ENCODE measurements at places on chromosomes 1 and 21. TPM values are rescaled to one million over a fixed set of nuclear protein-coding genes. Genes with fewer than 3 reads are reported as not detected.
A peak's percentile ranks its signal among the peaks of the same experiment; 100 is the strongest.

Gene SLC25A34
- 15.7 TPM for total RNA-seq

Gene CTSE
- total RNA-seq, result 26.1 TPM

DNA sequence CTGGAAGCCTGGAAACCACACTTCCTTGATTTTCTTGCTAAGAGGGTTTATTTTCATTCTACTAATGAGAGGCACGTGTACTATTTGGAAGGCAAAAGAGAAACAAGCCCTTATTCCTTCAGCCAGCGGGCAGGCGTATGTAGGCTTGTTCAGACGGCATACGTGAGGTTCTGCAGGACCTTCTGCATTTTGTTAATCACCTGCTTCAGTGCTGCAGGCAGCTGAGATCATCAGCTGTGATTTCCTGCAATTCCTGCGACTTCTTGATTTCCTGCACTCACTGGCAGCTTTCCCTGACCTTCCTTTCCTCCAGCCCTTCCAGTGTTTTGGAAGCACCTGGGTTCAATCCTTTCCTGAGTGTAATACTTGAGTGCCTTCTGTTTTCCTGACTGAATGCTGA, 43.4 kb downstream of the TSNAX start:
- no peak for DNase-seq

DNA sequence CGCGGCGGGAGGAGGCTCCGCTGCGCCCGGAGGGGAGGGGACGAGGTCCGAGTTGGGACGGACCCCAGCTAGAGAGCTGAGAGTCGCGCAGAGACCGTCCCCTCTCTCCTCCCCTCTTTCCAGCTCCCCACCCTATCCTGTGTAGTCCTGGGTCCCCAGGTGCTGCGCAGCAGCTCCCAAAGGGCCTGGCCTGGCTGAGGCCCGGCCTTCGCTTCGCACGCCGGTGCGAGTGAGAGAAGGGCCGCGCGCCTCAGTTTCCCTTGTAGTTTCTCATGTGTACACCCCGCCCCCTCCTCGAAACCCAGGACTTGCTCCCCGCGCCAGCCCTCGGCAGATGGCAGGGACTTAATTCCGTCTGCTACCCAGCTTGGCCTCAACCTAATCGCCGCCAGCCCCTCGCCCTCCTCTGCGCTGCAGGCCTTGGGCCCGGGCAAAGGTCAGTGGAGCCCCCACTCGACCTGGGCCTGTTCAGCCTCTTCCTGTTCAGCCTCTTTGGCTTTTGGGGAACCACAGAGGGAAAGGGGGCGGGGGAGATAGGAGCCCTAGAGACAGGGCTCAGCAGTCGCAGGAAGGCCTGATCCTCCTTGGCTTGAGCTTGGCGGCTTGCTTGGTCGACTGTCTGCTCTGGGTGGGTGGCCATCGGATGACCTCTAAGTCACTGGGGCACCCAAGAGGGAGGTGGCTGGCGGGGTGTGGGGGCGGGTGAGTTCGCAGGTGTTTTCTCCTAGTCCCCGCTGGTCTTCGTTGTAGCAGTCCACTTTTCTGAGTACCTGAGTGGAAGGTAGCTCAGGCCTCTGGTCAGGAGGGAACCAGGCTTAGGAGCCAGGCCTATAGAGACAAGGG, 1.0 kb downstream of the ZNF687 start:
- peak; percentile 60 for DNase-seq

- no peak for DNase-seq
Measured at GRCh38 chr1:244212797-244213475, 161.9 kb downstream of the ZBTB18 start.

DNA sequence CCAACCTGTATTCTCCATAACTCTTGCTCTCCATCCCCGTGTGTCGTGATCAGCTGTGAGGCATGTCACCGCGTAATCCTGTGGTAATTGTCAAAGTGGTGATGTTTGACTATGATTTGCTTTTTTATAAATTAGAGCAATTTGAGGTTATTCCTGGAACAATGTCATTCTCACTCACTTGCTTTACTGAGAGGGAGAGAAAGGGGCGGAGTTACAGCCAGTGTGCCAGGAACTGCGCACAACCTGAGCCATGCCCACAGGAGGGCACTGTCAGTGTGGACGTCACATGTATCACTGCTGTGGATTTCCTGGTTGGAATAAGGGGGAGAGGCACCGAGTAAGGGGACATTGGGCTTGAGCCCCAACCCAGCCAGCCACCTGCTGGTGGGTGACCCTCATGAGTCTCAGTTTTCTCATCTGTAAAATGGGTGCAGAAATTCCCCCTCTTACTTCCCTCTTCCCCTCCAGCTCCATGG, 6.9 kb downstream of the ADGRB2 start:
- no peak for DNase-seq

Data from mucosa of descending colon (tissue), 3 donors.